ENCODE measurements at places on chromosomes 11 and 22. TPM values are rescaled to one million over a fixed set of nuclear protein-coding genes. Genes with fewer than 3 reads are reported as not detected.

DNA sequence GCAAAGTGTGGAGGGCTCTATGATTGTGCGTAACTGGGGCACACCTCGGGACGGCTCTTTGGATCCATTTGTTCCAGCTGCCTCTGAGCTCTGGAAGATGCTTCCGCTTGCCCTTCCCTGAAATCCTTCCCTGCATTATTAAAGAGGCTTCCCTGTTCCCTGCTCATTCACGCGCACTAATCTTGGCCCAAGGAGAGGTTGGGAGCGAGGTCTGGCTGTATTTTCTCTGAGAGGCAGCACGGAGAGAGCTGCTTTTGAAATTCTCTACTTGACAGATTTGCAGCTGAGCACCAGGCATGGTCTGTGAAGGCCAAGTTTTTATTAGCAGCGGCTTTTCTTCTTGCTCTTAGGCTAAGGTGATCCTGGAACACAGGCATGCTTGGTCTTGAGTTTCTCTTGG is 94.8 kb upstream of the NTM start:
- no peaks in the 10 kb centered on the region for H3K27me3 ChIP-seq
- DNase-seq = no peak
- no peaks in the 10 kb centered on the region for H3K4me1 ChIP-seq
- no peak overlapping the region for H3K4me3 ChIP-seq
- H3K27ac ChIP-seq = no peak overlapping the region
- H3K36me3 ChIP-seq = no peaks in the 10 kb centered on the region

DNA sequence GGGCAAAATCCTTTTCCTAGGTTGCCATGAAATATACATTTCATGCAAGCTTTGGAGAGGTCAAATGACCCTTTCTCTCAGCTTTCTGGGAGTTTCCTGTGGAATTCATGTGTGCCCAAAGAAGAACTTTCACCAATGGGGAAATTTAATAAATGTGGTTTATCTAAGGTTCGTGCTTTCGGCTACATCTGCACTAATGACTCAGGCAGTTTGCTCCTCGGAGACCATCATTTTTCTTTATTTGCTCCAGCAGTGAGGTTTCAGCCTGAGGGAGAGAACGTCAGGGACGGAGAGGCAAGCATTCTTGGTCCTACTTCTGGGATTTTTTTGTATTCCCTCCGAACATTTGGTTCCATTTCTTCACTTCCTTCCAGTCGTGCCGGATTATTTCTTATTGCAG is 85.2 kb downstream of the FLI1 start:
- H3K27me3 ChIP-seq = no peaks in the 10 kb centered on the region
- no peak for DNase-seq
- no peak overlapping the region for H3K27ac ChIP-seq
- H3K4me3 ChIP-seq = no peak overlapping the region
- peaks cover 95% of the 10 kb centered on the region for H3K36me3 ChIP-seq
- H3K4me1 ChIP-seq = peaks cover 19% of the 10 kb centered on the region

DNA sequence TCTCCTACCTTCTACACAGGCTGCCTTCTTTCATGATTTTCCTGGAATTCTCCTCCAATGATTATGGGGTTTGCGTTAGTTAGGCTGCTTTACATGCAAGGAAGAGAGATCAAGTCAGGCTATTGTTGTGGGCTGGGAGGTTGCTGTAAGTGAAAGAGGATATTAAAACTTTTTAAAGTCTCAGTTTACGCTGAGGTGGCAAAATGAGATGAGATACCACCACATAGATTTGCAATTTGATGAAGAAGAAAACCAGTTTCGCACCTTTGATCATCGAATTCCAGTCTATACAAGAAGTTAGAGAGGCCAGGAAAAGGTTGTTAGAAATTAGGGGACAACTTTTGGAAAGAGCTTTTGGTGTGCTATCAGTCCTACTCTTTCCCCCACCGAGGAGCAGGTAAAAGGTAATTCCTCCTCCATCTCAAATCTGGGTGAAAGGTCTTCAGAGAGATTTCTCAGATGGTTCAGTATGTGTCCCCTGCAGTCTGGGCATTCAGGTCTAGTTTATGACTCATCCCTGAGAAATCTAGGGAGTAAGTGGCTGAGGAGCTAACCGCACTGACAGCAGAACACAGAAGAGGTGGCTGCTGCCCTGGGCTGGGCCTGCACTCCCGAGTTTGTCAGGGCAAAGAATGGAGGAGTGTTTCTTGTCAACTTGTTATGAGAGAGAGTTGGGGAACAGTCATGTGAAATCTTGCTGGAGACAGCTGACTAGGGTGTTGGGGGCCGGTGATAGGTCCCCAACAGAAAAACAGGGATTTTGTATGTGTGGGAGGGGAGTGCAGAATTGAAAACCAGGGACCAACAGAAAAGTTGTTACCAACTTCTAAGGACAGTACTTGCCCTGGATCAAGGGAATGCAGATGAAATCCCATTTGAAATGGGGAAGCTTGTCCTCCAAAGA is 34.7 kb downstream of the CCDC83 start:
- no peak for DNase-seq
- H3K36me3 ChIP-seq = no peaks in the 10 kb centered on the region
- no peaks in the 10 kb centered on the region for H3K27me3 ChIP-seq
- H3K4me3 ChIP-seq = no peak overlapping the region

- H3K4me1 ChIP-seq = peaks cover 18% of the 10 kb centered on the region
- no peaks in the 10 kb centered on the region for H3K36me3 ChIP-seq
- H3K27me3 ChIP-seq = no peaks in the 10 kb centered on the region
- peak overlapping the region; percentile 68 for H3K27ac ChIP-seq
Observed at GRCh38 chr22:43013355-43014315, 1.3 kb downstream of the PACSIN2 start.

Gene PDE2A
- 53.7 TPM for total RNA-seq

GRCh38 chr11:34787895-34788294 is 128.3 kb downstream of the APIP start:
- H3K4me1 ChIP-seq = no peaks in the 10 kb centered on the region
- no peak overlapping the region for H3K27ac ChIP-seq
- no peak overlapping the region for H3K4me3 ChIP-seq
- no peaks in the 10 kb centered on the region for H3K27me3 ChIP-seq
- no peak for DNase-seq
- no peaks in the 10 kb centered on the region for H3K36me3 ChIP-seq

Gene BATF2
- 1.8 TPM for total RNA-seq

Gene FAM181B
- total RNA-seq = not detected

DNA sequence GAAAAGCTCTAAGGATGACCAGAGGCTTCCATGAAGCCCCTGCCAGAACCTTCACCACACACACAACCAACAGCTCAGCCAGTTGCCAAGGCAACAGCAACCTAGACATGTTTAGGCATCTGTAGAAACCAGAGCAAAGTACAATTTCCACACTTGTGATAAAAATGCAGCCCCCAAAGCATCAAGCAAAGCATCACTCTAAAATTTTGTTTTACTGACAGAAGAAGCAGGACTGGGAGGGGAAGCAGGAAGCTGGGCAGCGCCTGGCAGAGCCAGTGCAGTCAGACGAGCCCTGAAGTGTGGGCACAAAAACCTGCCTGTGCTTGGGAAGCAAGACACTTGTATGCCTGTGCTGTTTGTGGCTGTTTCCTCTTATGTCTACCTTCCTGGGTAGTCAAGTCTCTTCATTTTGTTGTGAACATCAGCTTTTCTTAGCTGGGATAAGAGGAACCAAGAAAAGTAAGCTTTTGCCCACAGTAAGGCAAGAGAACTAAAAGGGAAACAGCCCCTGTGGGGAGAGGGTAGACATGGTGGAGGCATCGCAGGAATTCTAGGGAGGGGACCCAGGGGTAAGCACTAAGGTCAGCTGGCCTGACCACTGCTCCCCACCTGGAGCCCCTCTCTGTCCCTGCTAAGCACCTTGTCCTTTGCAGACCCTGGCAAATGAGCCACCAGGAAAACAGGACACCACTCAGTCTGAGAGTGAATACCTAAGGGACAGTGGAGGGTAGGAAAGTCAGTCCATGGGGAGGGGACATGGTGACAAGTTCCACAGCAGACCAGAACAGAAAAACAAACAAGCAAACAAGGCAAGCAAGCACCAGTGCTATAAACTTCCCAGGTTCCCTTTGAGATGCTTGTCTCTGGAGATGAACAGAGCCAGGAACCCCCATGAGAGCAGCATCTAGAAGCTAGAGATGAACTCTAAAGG is 13.4 kb downstream of the PACSIN2 start:
- H3K36me3 ChIP-seq = no peaks in the 10 kb centered on the region
- peaks cover 65% of the 10 kb centered on the region for H3K4me1 ChIP-seq
- no peak overlapping the region for H3K27ac ChIP-seq
- no peak for DNase-seq
- no peaks in the 10 kb centered on the region for H3K27me3 ChIP-seq
